ENCODE measurements at places on chromosomes 2 and 18.

DNA sequence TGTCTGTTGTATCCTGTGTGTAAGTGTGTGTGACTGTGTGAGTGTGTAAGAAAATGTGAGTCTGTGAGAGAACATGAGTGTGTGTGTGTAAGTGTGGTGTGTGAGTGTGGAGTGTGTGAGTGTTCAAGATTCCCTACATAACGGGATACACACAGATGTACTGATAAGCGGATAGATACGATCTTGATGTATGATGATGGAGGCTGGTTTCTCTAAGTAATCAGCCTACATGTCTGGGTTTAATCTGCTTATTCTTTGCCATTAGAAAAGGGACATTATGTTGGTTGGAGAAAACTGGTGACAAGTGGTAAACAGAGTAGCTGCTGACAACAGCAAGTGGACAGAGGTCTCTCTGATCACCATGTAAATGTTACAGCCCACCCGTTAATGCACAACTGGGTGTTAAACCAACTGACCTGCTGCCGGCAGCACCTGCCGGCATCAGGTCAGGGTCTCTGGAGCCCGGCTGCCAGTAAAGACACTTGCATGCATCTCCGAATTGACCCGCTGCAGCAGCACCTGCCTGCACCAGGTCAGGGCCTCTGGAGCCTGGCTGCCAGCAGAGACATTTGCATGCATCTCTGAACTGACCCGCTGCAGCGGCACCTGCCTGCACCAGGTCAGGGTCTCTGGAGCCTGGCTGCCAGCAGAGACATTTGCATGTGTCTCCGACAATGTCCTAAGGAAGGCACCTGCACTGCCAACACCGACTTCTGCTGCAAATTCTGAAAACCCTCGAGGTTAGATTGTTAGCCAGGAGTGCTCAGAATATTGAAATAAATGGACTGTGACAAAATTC lies 87.5 kb downstream of the MBP start:
- no peak for DNase-seq

- DNase-seq = no peak
Observed at GRCh38 chr2:198441901-198442300, 637.5 kb downstream of the PLCL1 start.

- no peak for DNase-seq
Observed at GRCh38 chr2:41905597-41906337, 142.1 kb upstream of the PKDCC start.

- no peak for DNase-seq
Observed at GRCh38 chr2:241120440-241120839, 18.4 kb upstream of the MTERF4 start.

DNA sequence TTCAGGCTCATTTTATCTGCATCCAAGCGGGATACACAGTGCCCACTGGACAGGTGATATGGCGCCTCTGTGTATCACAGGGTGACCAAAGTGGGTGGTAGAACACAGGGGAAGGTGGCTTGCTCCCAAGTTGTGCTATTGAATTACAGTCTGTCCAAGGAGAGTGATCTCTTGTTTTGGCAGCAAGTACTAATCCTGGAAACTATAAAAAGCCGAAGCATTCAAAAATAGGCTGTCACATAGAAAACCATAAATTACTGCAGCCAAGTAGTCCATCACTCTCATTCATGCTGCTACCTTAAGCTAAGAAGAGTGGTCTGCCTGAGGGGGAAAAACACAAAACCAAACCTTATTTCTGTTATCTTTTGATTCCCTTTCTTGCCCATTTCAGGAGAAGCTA lies 237.1 kb upstream of the POU3F3 start:
- peak; percentile 14 for DNase-seq

GRCh38 chr18:11864471-11864870 lies 13.3 kb downstream of the CHMP1B start:
- DNase-seq = no peak

DNA sequence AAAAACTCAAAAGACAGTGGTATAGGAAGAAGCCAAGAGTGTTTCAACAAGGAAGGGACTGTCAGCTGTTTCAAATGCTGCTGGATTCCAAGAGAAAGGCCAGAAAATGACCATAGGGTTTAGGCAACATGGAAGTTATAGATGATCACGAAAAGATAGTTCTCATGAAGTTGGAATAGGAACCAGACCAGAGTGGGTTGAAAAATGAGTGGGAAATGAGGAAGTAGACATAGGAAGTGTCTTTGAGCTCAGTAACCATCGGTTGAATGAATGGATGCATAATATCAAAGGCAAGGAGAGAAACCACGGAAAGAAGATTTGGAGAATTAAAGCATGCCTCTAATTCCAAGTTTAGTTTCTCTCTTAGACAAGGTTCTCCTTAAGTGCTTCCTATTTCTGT lies 1.3 kb downstream of the NCAPH start:
- DNase-seq = no peak
